ENCODE measurements at places on chromosomes 7 and 10.

DNA sequence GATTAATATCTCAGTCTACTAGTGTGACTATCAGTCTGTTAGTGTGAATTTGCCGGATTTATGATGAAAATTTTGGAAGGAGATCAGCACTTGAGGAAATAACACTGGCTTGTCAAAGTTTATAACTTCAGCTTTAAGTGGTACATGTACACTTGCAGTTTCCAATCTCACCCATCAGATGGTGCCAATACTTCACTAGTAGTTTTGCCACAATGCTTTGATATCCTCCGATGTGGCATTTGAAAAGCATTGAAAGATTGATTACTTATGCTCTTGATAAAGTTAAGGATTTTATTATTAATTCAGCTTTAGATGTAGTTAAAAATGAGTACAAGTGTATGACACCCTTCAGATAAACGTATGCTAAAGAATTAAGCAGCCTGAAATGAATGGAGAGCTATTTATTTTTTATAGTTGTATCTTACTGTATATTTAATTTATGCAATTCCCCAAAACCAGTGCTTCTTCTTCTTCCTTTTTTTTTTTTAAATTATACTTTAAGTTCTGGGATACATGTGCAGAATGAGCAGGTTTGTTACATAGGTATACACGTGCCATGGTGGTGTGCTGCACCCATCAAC lies 98.2 kb downstream of the ANLN start:
- no peak for DNase-seq

DNA sequence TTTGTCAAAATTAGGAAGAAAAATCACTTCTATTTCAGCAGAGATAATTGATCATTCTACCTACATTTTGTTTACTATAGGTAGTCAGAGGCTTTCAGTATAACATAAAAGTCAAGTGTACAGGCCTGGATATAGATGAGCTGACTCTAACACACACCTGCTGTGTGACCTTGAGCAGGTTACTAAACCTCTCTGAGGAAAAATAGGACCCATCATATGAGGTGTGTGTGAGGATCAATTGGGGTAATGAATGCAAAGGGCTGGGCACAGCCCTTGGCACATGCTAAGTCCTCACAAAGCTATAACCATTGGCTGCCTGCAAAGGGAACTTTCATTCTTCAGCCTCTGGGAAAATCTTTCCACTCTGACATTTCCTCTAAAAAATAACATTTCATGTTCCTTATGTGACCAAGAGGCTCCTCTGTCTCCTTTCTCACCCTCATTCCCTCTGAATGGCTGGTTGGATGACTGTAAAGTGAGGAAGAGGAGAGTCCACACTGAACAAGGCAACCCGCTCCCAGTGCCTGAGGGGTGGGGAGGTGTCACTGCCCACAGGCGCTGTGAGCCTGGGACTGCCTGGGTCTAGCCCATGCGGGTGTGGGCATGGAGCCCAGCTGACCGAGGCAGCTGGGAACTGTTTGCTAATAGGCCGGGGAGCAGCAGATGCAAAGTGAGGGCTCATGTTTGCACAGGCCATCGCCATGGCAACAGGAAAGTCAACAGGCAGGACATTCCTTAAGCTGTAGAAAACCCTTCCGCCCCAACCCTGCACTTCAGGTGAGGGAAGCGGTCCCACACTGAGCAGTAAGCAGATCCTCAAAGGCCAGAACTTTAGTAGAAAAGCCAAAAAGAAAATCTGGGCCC lies 36.8 kb downstream of the MYOF start:
- DNase-seq: peak; percentile 78

- no peak for DNase-seq
Observed at GRCh38 chr7:35025369-35025870, 11.9 kb downstream of the DPY19L1 start.

- DNase-seq: no peak
Observed at GRCh38 chr7:116259871-116260440, 49.6 kb downstream of the TES start.

DNA sequence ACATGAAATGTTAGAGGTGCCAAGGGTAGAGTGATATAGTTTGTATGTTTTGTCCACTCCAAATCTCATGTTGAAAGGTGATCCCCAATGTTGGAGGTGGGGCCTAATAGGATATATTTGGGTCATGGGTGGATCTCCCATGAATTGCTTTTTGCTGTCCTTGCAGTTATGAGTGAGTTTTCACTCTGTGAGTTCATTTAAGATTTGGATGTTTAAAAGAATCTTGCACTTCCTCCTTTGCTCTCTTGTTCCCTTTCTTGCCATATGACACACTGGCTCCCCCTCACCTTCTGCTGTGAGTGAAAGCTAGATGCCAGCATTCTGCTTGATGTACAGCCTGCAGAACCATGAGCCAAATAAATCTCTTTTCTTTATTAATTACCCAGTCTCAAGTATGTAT lies 269.2 kb downstream of the ZWINT start:
- DNase-seq: no peak

- DNase-seq: no peak
Observed at GRCh38 chr10:54009672-54010071, 791.4 kb downstream of the PCDH15 start.

GRCh38 chr10:75414527-75414926 lies 13.0 kb upstream of the ZNF503 start:
- no peak for DNase-seq

DNA sequence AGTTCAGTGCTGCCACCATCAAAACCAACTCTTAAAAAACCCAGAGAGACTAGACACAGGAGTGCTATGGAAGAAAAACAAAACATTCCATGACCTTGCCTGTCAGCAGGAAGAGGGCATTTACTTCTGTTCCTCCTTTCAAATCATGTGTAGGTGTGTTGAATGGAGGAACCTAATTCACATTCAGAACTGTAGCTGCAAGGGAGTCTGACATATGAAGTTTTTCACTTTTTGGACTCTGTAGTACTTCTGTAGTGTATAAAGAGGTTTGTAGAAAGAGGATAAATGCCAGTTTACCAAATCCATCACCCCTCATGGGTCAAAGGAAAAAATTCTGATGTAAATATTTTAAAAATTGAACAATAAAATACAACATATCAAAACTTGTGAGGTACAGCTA lies 51.1 kb upstream of the SYPL1 start:
- no peak for DNase-seq

- no peak for DNase-seq
Observed at GRCh38 chr7:26179826-26180497, 20.6 kb downstream of the HNRNPA2B1 start.

GRCh38 chr7:156594283-156595080 lies 46.1 kb upstream of the RNF32 start:
- DNase-seq: no peak

GRCh38 chr7:4794591-4795350 lies 19.3 kb downstream of the AP5Z1 start:
- DNase-seq: no peak
